ENCODE measurements at places on chromosomes 2 and 18.

DNA sequence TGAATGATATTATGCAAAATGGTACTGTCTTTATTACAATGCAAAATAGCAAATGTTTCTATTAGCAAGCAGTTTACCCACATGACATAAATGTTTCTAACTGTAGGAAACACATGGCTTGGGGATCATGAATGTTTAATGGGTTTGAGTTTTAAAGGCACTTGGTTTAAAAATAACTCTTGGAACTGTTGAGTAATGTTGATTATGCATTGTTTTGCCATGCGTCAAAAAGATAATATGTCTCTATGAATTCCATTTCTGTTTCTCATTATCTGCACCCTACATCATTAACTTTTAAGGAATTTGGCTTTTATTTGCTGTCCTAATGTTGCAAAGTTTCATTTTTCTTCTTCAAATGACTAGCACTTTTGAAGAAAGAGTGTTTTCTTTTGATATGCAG, 1355.5 kb downstream of the SUCLG1 start:
- no peak for DNase-seq

- DNase-seq: no peak
These were observed 116.1 kb downstream of the NCKAP5 start for GRCh38 chr2:133452146-133452545.

DNA sequence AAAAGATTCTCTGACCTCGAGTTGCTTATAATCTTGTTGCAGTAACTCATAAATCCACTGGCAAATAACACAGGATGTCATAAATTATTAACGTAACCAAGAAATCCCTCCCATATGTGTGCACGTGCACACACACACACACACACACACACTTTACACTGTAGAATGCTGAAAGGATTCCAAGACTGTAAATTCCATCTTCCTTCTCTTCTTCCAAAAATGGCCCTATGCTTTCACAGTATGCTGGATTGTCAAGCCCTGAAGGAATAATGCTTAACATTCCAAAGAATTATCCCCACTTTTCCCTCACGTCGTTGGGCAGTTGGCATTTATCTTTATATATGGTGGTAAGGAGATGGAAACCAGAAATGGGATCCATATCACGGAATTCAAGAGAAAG, 117.5 kb upstream of the CRIM1 start:
- no peak for DNase-seq

GRCh38 chr2:86313341-86313740, 24.1 kb downstream of the REEP1 start:
- DNase-seq: no peak

DNA sequence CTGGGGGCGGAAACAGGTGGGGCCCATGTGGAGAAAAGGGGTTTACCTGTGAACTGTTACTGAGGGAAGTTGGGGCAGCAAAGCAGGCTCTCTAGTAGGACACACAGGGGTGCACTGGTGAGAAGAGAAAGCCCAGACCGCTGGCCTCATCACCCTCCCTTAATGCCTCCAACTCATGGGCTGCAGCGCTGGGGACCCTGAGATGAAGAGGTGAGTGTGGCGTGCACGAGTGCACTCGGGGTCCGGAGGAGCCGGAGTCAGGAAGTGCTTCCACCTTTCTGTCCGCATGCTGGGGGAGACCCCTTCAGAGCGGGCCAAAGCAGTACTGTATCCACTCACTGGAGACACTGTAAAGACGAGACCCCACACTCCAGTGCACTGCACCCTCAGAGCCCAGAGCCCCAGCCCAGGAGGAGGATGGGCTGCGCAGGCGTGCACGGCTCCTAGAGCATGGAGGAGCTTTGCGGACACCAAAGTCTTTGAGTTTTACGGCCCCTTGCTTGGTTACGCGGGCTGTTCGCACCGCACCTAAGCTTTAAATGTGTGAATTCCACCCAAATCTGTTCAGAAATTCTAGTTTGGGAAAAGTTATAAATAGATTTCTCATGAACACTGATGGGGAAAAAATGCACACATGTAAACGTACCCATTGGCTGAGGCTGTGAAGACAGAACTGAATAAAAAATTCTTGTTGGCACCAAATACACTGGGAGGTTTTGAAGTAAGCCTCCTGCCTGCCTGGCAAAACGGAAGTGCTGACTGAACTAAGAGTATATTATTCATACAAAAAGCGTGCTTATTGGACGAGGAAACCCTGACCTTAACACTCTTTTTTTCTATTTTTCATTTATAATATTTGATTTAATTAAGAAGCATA, 45.4 kb upstream of the PPP4R1 start:
- no peak for DNase-seq

- DNase-seq: no peak
These were observed 169.6 kb downstream of the KCNS3 start for GRCh38 chr2:18047896-18048657.

DNA sequence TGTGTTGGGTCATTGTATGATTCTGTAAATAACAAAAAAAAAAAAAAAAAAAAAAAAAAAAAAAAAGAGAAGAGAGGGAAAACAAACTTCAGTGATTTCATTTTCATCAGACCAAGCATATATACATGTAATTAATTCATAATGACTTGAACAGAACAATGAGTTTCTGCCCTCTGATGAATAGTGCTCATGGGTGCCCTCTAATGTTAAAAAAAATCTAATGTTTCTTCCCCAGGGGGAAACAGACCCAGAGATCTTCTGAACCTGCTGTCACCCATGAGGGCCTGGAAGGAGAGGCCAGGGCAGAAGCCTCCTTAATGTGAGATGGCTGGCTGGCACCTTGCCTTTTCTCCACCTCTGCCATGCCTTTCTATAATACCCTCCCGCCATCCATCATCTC, 289.2 kb downstream of the ZNF521 start:
- no peak for DNase-seq

GRCh38 chr18:41009926-41010325, 945.1 kb upstream of the PIK3C3 start:
- DNase-seq: no peak

DNA sequence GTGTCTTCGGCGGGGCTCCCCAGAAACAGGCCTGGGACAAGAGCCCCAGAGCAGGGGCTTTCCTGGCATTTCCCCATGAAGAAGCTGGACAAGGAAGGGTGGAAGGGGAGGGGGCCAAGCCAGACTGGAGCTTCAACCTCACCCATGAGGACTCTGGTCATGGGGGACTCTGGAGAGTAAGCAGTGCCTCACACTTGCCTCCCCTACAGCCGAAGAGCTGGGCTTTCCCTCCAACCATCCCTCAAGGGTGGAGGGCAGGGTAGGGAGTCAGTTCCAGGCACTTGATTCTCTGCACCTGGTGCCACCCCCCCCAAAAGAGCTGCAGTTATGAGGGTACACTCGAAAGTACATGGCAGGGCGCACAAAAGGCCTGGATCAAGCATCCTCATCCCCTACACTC, 246.6 kb downstream of the TFCP2L1 start:
- DNase-seq: no peak

DNA sequence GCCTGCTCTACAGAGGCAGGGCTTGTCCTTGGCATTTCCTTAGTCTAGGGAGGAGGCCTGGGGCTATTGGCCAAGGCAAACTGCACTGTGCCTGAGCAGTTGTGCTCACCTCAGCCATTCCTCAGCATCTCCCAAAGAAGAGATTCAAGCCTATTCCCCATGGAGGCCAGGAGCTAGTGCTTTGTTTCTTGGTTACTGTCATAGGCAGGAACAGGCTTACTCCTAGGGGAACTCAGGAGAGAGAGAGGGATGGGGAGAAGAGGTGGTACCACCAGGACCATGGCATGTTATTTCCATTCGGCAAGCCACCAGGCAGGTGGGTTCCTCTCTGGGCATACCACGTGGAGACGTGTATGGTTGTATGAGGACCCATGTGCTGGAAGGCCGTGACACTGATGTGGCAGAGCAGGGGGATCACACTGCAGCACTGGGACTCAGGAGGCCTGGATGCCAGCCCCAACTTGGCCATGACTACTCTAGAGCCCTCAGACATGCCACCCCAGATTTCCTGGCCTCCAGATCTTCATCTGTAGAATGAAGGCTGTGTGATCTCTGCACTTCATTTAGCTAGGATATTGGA, 233.7 kb downstream of the LOXHD1 start:
- no peak for DNase-seq

All from lower lobe of right lung (tissue), 2 donors.